ENCODE measurements at places on chromosomes 7 and 10.

DNA sequence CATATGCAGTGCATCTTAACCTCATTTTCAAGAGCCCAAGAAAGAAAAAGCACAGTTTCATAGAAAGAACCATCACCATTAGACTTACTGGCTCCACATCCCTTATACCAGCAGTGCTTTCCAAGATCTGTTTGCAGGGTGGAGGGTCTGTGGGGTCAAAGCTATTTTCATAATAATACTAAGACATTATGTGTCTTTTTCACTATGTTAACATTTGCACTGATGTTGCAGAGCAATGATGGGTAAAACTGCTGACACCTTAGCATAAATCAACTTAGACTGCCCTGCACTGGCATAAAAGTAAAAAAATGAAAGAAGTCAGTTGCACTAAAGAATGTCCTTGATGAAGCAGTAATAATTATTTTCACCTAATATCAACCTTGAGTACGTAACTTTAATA lies 166.2 kb downstream of the SKAP2 start:
- no peak for DNase-seq

DNA sequence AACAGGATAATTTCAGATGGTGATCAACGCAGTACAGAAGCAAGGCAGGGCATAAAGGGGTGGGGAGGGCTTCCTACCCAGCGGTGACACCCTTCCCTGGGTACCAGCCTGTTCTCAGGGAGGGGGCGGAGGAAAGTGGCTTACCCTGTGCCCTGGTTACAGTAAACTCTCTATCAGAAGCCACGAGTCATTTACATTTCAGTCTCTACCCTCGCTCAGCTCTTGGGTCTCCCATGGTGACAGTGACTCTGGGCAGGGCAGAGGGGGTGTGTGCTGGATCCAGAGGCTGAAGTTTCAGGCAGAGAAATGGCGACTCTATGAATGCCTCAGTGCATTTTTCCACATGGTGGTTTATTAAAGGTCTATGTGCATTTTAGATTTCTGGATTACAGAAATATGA lies 107.0 kb downstream of the ADARB2 start:
- no peak for DNase-seq

- no peak for DNase-seq
Measured at GRCh38 chr10:13564576-13564975, 22.2 kb upstream of the PRPF18 start.

- no peak for DNase-seq
Measured at GRCh38 chr10:13102002-13102794, 2.2 kb downstream of the OPTN start.

DNA sequence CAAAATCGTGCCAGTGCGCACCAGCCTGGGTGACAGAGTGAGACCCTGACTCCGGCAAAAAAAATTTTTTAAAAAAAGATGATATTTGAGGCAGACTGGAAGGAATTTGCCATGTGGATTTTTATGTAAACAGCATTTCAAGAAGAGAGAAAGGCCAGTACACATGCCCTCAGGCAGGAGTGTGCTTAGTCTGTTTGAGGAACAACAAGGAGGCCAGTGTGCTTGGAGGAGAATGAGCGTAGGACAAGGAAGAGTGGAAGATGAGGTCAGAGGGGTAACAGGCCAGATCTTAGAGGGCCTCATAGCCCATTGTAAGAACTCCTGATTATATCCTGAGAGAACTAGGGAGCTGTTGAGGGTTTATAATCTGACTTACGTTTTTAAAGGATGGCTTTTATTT lies 17.2 kb upstream of the STRIP2 start:
- DNase-seq: peak; percentile 17

DNA sequence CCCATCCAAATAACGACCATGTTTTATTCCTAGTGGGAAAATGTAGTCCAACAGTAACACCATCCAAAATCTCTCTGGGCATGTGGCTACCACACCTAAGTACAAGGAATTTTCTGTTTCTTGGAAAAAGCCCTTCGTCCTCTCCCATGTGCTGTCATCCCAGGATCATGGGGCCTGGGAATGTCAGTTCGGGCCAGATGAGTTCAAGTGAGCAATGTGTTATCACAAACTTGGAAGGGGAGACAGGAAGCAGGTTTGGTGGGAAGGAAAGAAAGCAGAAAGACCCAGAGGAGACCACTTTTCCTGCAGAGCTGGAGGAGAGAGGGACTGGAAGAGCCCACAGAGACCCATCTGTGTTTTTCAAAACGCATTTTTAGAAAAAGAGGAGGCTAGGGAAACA lies 110.8 kb downstream of the PLXNA4 start:
- DNase-seq: no peak

DNA sequence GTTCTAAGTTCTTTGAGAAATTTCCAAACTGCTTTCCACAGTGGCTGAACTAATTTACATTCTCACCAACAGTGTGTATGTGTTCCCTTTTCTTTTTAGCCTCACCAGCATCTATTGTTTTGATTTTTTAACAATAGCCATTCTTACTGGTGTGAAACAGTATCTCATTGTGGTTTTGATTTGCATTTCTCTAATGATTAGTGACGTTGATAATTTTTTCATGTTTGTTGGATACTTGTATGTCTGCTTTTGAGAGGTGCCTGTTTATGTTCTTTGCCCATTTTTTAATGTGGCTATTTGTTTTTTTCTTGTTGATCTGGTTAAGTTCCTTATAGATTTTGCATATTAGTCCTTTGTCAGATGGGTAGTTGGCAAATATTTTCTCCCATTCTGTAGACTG lies 191.4 kb downstream of the AGMO start:
- DNase-seq: no peak

- DNase-seq: no peak
Measured at GRCh38 chr7:91911121-91911520, 29.5 kb upstream of the AKAP9 start.

GRCh38 chr10:74406006-74406405 lies 255.0 kb downstream of the ADK start:
- no peak for DNase-seq

- DNase-seq: peak; percentile 63
Measured at GRCh38 chr7:23680414-23681405, 711 bp downstream of the FAM221A start.

GRCh38 chr7:102009628-102010027 lies 192.2 kb downstream of the CUX1 start:
- DNase-seq: no peak

DNA sequence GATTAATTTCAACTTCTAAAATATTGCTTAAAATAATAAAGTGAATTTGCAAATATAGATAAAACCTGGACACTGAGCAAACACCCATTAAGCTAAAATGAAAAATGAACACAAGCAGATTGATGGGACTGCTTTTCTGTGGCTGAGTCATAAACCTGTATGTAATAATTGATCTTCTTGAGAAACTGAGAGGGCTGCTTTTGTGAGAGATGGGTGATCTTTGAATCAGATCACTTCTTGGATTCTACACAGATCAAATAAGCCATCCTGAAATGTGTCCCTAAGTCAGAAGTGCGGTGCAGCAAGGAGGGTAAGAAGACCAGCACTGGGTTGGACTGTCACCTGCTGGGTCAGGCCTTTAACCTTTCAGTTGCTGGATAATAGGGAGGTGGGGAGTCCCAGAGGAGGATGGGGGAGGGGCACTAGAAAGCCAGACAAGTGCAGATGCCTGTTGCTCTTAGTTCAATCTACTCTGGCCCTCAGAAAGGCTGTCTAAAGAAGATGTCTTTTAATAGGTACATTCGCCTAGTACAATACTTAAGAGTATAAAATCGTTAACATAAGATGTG lies 178.2 kb upstream of the NAMPT start:
- no peak for DNase-seq

- peak; percentile 50 for DNase-seq
Measured at GRCh38 chr7:47461161-47461560, 120.8 kb downstream of the TNS3 start.

- DNase-seq: no peak
Measured at GRCh38 chr10:132439025-132439388, 42.0 kb downstream of the PWWP2B start.

DNA sequence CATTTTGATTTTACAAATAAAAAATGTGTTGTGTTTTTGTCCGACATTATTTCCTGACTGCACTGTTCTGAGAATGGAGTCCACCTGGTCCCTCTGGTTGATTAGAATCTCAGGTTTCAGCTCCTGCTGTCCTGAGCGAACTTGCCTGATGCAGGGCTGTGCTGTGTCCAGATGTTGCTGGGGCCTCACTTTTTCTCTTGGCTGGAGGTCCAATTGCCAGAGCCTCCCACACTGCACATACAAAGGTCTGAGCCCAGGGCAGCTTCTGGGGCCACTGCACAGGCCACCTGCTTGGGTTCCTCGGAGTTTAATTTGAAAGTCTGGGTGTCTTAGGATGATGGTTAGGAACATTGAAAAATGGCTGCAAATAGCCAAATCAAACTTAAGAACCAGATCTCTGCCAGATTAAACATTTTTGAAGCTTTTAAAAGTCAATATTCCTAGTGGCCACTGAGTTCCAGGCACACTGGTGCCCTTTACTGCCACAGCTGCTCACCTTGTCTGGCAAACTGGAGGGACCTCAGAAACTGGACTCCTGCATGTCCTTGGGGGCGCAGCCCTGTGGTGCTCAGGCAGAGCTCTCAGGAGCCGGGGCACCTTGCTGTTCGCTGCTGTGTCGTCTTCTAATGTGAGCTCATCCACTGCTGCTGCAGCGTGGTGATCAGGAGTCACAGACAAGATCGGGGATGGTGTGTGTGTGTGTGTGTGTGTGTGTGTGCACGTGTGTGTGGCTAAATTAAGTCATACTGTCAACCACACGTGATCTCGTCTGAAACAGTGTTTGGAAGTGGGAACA lies 75.0 kb downstream of the WDR37 start:
- DNase-seq: no peak

DNA sequence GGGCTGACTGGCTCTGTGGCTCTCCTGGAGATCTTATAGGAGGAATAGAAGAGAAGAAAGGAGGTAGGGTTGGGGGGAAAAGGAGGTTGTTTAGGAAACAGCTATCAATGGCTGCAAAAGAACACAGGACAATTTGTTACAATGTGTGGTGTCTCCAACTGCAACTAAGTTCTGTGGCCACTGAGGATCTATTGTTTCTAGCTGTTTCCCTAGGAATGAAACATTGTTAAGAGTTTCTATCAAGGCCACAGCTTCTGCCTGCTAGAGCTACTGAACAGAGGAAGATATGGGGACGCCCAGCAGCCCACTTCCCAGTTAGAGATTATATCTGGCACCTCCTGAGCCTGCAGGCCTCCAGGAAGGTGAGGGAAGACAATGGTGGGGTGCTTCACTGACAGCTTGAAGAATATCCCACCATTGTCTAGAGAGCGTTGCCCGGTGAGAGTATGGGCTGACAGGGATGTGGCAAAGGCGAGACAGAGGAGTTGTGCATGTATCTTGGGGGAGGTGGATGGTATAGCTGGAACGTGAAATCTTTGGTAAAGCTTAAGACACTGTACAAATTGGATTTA lies 4.0 kb downstream of the SCD start:
- DNase-seq: no peak

GRCh38 chr10:565676-566075 lies 123.8 kb downstream of the DIP2C start:
- no peak for DNase-seq

Measured in M059J (cell line).